Hypothalamus (tissue), 51 donors: ENCODE measurements at places on chromosomes 6 and 20.

DNA sequence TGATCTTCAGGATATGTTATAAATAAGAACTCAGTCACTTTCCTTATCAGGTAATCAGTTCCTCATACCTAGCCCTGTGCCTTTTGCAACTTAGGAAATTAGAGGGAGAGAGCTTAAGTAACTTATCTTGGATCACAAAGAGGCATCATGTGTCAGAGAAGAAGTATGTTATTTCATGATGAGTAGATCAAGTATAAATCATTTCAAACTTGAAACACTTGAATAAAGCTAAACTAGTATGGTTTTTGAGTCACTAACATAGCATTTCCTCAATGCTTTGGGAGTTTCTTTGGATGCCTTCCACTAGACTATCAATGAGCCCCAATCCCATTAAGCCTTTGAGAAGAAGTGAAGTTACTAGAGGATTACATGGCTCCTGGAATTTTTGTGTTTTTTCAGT is 102.6 kb upstream of the TNFAIP3 start:
- no peak for DNase-seq

GRCh38 chr20:32477594-32478512 is 107.3 kb downstream of the NOL4L start:
- no peak for DNase-seq

DNA sequence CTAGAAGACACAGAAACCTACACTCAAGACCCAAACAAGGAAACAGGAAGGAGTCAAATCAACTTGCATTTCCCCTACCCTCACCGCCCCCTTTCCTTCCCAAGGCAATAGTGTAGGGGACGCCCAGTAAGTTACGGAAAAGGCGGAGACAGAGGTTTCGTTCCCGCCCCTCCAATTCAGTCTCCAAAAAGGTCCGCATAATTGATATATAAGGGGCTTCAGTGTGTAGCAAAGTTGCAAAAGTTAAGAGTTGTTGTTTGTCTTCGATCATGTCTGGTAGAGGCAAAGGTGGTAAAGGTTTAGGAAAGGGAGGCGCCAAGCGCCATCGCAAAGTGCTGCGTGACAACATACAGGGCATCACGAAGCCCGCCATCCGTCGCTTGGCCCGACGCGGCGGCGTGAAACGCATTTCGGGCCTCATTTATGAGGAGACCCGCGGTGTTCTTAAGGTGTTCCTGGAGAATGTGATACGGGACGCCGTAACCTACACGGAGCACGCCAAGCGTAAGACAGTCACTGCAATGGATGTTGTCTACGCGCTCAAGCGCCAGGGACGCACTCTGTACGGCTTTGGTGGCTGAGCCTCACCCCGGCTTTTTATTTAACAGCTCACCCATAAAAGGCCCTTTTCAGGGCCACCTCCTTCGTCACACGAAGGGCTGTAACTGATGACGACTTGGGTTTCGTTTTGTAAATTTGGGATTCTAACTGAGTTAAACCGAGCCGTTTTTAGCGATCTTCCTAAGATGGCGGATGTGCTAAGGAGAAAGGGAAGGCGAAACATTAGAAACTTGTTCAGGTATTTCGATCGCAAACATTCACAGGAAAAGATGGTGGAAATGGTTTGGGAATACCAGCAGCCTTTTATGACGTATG is 124.6 kb upstream of the BTN3A2 start:
- no peak for DNase-seq

- no peak for DNase-seq
Measured at GRCh38 chr6:57313009-57313408, 4.4 kb upstream of the PRIM2 start.

GRCh38 chr6:36873115-36873514 is 1.5 kb downstream of the PPIL1 start:
- no peak for DNase-seq
